Putamen (tissue), 1 donor: ENCODE measurements at places on chromosomes 12 and 14.

DNA sequence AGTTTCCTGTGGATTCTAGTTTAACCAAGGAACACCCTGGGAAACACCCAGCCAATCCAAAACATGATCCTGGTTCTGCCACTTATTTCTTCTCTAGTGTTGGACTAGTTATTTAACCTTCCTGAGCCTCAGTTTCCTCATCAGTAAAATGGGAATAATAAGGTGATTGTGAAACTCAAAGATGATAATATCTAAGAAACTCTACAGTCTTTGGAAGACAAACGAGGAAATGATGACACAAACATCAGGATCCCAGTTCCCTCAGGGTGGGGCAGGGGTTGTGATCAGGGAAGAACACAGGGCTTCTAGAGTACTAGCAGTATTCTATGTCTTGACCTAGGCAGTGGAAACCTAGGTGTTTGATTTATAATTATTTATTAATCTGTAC is 18.1 kb upstream of the TMEM106C start:
- DNase-seq = no peak

GRCh38 chr12:70919176-70919575 is 1.4 kb downstream of the PTPRR start:
- no peak for DNase-seq

- no peak for DNase-seq
These were observed 2.1 kb upstream of the GPD1 start for GRCh38 chr12:50101663-50102062.

- no peak for DNase-seq
These were observed 10.1 kb downstream of the NOC4L start for GRCh38 chr12:132154341-132154761.

DNA sequence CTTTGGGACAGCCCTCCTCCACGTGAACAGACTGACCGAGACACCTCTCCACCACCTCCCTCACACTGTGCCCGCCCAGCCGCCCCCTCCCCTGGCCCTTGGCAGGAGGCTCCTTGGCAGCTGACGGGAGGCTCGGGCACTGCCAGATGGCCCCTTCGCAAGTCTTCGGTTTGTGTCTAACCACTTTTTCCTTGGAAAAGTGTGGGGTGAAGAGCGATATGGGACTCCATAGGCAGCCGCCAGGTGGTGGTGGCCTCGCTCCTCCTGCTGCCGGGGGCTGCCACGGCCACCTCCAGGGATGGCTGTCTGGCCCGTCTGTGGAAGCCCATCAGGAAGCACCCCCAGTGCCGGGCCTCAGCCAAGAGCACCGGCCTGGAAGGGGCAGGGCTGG is 58.7 kb downstream of the LRCOL1 start:
- DNase-seq = no peak
